ENCODE measurements at places on chromosomes 5 and 9.

- DNase-seq, result no peak
Observed at GRCh38 chr9:18605766-18606180, 131.8 kb downstream of the ADAMTSL1 start.

- no peak for DNase-seq
Observed at GRCh38 chr5:127040796-127041520, 10.6 kb upstream of the MARCHF3 start.

- DNase-seq, result no peak
Observed at GRCh38 chr9:110620726-110621125, 41.2 kb upstream of the SVEP1 start.

DNA sequence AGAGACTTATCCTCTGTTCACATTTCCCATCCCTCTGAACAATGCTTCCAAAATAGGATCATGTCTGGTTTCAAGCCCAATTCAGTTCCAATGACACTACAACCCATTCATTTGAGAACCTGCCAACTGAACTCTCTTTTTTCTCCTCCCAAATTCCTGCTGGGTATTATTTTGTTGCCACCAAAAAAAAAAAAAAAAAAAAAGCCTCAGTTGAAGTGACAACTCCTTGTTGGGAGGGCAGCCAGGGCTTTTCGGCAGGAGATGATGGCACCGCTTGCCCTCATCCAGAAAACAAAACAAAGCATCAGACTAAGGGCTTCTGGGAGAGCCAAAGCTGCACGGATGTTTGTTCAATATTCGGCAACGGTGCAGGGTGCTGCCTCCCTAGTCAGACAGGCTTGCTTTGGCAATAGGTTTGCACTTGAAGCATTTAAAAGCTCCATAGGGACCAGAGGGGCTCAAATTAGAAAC is 30.6 kb upstream of the TRIM32 start:
- no peak for DNase-seq

GRCh38 chr9:137795156-137795666 is 82.4 kb upstream of the CACNA1B start:
- no peak for DNase-seq

- DNase-seq, result no peak
Observed at GRCh38 chr9:115374724-115375268, 256.8 kb upstream of the TNC start.

- DNase-seq, result peak; percentile 37
Observed at GRCh38 chr5:167934551-167934971, 356.9 kb upstream of the WWC1 start.

GRCh38 chr9:3957306-3957705 is 342.6 kb downstream of the GLIS3 start:
- DNase-seq, result no peak

DNA sequence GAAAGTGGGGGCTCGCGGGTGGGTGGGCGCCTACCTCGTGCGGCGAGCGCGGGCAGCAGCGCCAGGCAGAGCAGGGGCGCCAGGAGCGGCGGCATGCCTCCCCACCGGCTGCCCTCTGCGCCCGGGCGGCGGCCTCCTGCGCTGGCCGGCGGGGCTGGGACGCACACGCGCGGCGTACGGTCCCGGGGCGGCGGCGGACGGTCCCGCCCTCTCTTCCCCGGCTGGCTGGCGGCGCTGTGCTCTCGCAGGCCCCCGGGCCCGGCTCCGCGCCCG is 220 bp downstream of the NOTCH1 start:
- no peak for DNase-seq

DNA sequence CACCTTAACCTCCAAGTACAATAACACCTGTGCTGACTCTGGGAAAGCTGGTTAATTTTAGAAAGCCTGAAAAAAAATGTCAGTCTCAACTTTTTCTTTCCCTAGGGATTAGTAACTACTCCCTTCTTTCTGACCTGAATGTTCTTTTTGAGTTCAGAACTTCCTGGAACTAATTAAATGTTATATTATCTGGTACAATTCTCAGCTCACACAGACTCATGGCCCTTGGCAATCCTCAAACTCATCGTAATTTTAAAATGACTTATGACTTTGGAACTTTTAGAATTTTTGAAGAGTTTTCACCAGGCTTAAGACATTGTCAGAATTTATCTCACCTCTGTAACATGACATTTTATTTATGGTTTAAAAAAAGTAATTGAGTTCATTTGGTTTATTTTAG is 315.0 kb downstream of the FER start:
- DNase-seq, result peak; percentile 12

DNA sequence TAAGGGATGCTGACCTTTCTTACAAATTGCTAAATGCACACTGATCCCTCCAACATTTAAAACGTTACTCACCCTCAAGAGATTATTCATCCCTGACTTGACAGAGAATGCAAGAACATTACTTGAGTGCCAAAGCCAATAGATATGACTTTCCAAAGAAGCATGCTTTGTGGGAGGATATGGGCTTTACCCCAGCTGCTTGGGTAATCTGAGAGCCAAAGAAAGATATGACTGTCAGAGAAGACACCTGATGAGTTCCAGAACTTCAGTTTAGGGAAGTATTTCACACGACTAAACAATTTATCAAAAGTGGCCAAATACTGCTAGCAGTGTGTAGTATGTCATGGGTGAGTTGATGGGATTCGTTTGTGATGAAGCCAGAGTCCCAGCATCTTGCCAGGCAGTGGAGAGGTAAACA is 7.4 kb upstream of the SPDL1 start:
- peak; percentile 82 for DNase-seq

DNA sequence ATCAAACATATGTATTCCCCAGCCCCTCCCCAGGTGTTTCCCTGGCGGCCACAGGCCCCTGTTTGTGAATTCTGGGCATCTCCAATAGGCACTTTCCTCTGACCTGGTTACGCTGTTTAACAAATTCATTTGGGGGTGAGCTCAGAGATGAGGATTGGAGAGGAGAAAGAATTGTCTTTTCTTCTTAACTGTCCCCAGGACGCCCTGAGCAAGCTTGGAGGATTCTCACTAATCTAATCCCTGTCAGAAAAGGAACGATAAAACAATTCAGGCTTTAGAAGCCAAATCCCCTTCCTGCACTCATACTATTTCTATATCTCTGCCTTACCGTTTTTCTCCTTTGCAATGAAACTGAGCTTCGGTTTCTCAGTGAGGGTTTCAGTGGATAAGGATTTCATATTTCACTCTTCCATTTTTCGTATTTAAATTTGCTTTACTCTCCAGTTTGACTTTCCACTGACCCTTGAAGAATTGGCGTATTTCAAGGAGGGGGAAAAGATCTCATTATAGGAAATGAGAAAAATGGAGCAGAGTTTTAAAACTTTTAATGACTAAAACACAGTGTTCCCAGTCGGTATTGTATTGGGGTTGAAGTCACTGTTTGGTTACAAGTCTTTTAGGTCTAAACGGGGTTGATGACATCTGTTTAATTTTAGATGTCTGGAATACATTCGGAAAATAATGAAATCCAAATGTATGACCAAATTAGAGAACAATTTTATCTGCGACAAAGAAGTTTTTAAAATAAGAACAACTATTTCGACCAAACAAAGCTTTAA is 180.1 kb downstream of the MACROH2A1 start:
- no peak for DNase-seq

DNA sequence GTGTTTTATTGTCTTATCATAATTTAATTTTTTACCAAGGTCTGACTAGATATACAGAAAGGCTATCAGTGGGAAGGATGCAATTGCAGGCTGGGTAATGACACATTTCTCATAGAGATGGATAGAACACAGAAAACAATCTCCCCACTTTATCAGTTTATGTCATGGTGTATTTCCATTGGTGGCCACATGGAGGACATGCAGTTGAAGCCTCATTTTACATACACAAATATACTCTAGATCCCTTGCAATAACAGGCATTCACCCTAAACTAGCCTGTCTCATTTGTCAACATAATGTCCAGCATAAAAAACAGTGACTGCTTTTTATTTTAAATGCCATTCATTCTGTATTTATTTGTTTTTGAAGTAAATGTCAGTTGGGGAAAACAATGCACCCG is 526.3 kb downstream of the GABRG2 start:
- DNase-seq, result no peak

DNA sequence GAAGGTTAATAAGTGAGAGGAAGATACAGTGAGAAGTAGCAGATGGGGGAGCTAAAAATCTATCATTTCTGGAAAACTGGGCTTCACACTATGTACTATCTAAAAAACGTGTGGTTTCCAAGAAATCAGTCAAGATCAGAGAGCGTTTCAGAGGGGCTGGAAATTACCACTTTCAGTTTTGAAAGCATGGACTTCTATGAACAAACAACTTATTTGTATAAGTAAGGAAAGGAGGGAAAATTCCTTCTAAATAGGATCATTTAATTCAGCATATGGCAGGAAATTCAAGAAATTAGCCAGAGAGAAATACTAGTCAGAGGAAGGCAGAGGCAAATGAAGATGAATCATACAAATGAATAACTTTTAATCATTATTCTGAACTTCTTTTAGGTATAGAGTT is 11.3 kb downstream of the TNC start:
- DNase-seq, result peak; percentile 34

DNA sequence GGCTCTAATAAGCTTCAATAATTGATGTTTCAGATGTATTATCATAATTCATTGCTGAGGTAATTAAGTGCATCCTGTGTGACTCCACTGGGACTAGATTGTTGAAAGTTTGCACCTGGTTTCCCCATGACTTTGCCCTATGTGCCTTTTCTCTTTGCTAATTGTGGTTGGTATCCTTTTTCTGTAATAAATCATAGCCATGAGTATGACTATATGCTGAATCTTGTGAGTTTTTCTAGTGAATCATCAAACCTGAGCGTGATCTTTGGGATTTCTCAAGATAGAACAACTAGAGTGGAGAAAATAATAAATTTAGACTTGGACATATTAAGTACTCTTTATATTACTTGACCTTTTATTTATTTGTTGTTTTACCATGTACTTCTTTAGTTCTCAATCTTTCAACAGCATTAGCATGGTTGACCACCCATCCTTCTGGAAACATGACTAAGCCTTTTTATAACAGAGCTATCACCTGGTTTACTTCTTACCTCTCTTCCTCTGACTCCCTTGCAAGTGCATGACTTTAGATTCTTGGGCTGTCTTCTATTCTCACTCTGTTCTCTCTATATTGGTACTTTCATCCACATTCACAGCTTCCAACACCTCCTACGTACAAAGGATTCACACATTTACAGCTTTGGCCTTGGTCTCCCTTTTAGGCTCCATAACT is 239.6 kb upstream of the TAS2R1 start:
- peak; percentile 80 for DNase-seq

DNA sequence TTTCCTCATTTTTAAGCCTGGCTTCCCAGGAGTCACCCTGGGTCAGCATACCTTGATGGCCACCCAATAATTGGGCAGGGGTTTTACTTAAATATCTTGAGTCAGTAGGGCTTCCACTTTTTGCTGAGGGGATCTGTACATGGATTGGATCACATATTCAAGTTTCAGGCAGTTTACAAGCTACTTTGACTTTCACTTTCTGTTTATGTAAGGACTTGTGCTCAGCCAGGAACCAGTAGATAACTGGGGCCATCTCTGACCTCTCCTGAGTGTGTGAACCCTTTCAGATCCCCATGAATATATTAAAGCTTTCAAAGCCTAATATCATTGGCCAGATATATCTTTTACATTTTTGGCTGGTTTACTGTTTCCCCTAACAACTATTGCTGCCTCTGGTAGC is 45.1 kb downstream of the SLCO6A1 start:
- DNase-seq, result no peak
